ENCODE measurements at places on chromosomes 12 and 14. TPM values are rescaled to one million over a fixed set of nuclear protein-coding genes. Genes with fewer than 3 reads are reported as not detected.

GRCh38 chr12:70049596-70050360, 193.5 kb upstream of the CNOT2 start:
- peaks cover 8% of the 10 kb centered on the region for H3K27me3 ChIP-seq
- H3K4me3 ChIP-seq: no peak overlapping the region
- H3K36me3 ChIP-seq: no peaks in the 10 kb centered on the region
- peaks cover 5% of the 10 kb centered on the region for H3K4me1 ChIP-seq
- no peak overlapping the region for H3K27ac ChIP-seq

GRCh38 chr12:126700096-126700495, 1566.9 kb upstream of the TMEM132C start:
- H3K4me3 ChIP-seq: no peak overlapping the region
- H3K36me3 ChIP-seq: no peaks in the 10 kb centered on the region
- no peak overlapping the region for H3K27ac ChIP-seq
- no peaks in the 10 kb centered on the region for H3K27me3 ChIP-seq

- no peaks in the 10 kb centered on the region for H3K27me3 ChIP-seq
- no peak overlapping the region for H3K27ac ChIP-seq
- DNase-seq: no peak
- peaks cover 57% of the 10 kb centered on the region for H3K4me1 ChIP-seq
- H3K36me3 ChIP-seq: peaks cover 2% of the 10 kb centered on the region
- H3K4me3 ChIP-seq: peak overlapping the region; percentile 39
Measured at GRCh38 chr14:96359959-96360358, 3.2 kb downstream of the ATG2B start.

The REC8 gene
- total RNA-seq: 57.9 TPM

DNA sequence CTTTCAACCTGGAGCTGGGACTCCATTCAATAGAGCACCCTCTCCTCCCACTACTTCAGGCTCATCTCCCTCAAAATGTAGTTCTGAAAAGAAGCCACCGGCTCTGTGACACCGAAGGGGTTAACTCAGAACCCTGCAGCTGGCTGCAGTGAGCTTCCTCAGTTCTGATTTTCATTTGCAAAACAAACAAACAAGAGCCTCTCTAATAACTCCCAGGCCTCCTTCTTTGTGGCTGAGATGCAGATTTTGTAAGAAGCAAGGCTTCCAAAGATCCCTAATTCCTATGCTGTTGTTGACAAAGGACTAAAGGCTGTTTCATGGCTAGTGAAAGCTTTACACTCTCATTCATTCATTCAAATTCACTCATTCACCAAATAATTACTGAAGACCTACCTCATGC, 333.4 kb upstream of the TBX3 start:
- H3K4me3 ChIP-seq: no peak overlapping the region
- DNase-seq: no peak
- H3K4me1 ChIP-seq: no peaks in the 10 kb centered on the region
- no peaks in the 10 kb centered on the region for H3K27me3 ChIP-seq

The PRKD1 gene
- not detected for total RNA-seq

DNA sequence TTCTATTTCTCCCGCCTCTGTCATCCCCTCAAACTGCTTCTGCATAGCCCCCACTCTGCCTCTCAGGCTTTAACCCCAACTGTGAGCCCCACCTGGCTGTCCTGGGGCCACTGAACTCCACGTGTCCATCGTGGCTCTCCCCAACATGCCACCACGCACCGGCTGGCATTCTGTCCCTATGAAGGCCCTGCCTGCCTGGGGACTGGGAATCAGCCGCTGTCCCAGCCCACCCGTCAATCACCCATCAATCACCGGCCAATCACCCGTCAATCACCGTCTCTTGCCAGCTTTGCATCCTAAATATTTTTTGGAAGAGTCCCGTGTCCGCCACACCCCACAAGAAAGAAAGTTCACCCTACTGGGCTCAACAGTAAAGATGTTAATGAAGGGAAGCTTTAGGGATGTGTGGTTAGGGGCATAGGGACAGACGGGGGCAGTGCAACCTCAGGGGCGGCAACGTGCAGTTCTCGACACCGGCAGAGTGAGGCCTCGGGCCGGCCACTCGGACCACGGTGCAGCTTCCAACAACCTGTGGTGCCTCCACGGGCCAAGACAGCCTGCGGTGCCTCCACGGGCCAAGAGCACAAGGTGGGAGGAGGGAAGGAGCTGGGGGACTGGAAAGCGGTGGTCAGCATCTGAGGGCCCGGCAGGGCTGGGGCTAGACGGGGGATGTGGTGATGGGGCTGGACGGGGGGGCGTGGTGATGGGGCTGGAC, 85.6 kb downstream of the GALNT9 start:
- no peaks in the 10 kb centered on the region for H3K36me3 ChIP-seq
- no peak overlapping the region for H3K4me3 ChIP-seq
- no peak overlapping the region for H3K27ac ChIP-seq
- no peak for DNase-seq

The GPR162 gene
- 0.93 TPM for total RNA-seq

DNA sequence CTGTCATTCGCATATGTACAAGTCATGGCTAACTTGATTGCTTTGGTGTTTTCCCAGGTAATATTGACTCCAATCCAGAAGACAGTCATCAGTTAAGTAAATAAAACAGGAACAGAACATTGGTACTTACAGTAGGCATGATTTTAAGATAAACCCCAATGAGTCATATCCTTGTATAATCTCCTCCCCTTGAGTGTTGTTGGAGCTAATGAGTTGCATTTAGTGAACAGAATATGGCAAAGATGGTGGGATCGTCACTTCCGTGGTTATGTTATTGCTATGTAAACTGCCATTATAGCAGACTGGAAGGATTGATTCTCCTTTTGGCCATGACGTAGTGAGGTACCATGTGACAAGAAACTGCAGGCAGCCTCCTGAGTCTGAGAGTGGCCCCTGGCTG, 102.2 kb downstream of the TMX1 start:
- no peaks in the 10 kb centered on the region for H3K4me1 ChIP-seq
- H3K27me3 ChIP-seq: no peaks in the 10 kb centered on the region
- H3K4me3 ChIP-seq: no peak overlapping the region
- DNase-seq: no peak
- peaks cover 5% of the 10 kb centered on the region for H3K36me3 ChIP-seq

All from activated T-cell treated with anti-CD3 and anti-CD28 coated beads, Interleukin-2, amount 50 U/mL, for 72 hours (primary cell).